Neuronal stem cell (in vitro differentiated cells): ENCODE measurements at places on chromosomes 11 and 22.

DNA sequence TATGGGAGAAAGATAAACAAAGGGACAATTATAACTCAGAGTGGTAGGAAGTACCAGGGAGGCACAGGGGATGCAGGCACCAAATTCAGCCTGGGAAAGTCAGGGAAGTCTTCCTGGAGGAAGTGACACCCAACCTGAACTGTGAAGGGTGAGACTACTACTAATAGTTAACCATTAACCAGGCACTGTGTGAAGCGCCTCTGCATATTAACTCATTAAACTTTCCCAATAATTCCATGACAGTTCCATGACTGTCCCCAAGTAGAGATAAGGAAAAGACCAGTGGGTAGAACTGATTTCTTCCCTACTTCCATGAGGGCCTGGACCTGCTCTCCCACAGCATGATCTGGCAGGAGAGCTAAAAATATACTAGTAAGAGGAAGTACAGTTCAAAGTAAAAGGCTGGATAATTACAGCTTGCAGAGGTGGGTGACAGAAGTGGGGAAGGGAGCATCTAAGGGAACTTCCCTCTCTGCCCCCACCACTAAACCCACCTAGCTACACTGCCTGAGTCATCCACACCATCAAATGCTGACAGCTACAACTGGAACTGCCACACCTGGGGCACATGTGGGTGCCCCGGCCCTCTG, 4.7 kb upstream of the AP1B1 start:
- DNase-seq = no peak

- DNase-seq = no peak
These were observed 689.7 kb downstream of the TBC1D22A start for GRCh38 chr22:47452184-47452583.

GRCh38 chr22:46349681-46350080, 14.2 kb downstream of the TRMU start:
- DNase-seq = no peak

DNA sequence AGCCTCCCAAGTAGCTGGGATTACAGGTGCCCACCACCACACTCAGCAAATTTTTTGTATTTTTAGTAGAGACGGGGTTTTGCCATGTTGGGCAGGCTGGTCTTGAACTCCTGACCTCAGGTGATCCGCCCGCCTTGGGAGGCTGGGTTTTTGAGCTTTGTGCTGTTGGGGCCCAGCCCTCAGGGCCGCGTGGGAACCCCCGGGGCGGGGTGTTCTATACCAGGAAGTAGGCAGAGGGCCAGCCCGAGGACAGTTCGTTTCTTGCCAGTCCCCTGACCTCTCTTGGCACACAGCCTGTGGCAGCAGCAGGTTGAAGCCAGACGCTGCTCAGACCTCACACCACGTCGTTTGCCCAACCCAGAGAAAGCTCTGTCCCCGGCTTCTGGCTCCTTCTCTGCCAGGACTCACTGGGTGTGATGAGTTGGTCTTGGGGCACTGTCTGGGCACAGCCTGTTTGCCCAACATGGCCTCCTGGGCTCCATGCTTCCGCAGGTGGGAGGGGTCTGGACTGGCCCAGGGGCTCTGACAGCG, 24.9 kb upstream of the CHKA start:
- DNase-seq = no peak

DNA sequence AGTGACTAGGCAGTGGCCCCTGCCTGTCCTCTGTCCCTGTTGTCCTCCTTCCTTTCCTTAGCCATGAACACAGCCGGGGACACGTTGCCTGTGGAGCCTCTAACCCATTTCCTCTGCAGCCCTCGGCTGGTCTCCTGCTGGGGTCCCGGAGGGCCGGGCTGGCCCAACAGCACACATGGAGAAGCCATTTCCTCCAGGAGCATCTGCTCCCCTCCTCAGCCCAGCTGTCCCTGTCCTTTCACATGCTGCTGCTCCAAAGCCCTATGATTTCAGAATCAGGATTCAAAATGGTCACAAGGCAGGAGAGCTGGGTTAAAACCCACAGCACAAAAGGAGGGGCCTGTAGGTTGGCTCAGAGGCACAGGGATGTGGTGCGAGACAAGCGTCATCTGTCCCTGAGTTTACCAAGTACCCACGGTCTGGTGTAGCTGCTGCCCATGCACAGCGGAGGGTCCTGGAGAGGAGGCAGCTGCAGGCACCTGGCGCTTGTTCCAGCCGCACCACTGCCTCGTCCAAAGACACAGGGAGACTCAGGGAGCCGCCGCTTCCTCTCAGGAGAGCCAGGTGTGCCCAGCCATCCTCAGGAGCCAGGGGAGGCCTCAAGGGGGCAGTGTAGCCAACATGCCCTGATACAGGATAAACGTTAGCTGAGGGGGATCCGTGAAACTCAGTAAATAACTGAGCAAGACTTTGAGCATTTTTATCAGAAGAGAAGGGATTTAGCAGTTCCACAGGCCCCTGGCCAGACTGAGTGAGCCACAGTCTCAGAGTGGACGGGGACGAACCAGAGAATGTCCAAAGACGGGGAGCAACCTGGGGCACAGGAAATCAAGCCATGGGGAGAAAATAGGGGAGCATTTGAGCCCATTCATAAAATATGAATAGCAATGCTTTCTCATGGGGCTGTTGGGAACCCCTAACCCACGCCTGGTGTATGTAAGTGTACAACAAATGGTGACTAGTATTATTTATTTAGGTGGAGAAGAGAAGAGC, 3.9 kb upstream of the VSIG10L2 start:
- peak; percentile 32 for DNase-seq

DNA sequence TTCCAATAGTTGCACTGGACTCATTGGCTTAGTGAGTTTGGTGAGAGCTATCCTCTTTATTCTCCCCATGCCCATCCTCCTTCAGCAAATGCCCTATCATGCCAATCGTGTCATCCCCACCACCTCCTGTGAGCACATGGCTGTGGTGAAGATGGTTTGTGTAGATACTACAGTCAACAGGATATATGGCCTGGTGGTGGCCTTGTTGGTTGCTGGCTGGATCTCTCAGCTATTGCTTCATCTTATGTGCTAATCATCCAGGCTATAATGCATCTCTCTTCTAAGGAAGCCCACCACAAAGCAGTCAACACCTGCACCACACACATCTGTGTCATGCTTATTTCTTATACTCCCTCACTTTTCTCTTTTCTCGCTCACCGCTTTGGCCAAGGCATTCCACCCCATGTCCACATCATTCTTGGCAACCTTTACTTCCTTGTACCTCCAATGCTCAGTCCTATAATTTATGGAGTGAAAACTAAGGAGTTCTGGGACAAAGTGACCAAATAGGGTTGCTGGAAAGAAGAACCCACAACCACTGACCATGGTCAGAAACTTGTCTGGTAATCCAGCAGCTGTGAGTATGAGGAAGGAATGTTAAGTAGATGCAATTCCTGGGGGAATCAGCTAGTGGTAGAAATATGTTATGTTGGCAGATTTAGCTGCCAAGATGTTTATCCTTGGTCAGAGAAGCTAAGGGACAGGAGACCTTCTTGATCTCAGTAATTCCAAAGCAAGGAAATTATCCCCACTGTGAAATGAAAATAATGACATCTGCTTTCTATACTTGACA, 16.3 kb upstream of the OR56B1 start:
- DNase-seq = no peak

DNA sequence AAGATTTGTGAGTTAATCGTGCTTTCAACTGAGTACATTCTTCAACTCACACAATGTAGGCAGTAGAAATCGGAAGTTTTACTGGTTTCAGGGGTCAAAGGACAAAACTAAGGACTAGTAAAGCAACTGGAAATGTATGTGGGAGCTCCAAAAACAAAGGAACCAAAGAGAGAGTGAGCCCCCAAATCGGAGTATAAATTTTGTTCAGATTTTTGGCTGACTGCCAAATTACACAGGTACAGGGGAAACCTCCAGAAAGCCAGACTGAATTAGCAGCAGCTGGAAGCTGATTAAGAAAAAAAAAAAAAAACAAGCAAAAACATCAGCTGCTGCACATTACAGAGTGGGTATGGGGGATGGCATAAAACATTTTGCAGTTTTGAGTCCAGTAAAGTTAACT, 75.2 kb upstream of the GNAZ start:
- no peak for DNase-seq

DNA sequence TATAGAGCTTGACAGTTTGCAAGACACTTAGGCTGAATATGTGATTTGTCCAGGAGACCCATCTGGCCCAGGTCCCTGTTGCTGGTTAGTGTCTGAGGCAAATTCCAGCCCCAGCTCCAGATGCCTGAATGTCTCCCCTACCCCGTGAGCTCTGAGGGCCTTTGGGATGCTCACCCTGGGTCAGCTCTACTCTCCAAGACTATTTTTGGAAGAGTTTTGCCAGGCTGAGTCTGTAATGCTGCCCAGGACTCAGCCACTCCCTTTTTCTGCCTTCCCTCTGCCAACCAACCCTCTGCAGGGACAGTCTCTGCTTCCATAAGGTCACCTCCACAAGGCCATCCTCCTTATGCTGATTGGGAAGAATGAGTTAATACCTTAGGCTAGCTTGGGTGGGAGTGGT, 66.3 kb downstream of the CABIN1 start:
- DNase-seq = no peak

- no peak for DNase-seq
These were observed 23.1 kb downstream of the OR2AT4 start for GRCh38 chr11:75073459-75074190.
